ENCODE measurements at places on chromosomes 16 and 17. TPM values are rescaled to one million over a fixed set of nuclear protein-coding genes. Genes with fewer than 3 reads are reported as not detected.

Gene TANGO6
- 14.6 TPM for total RNA-seq

Gene NKD1
- total RNA-seq: 0.19 TPM

Gene SBK1
- total RNA-seq: 0.06 TPM

Gene GNGT2
- total RNA-seq: not detected

Gene PGAP3
- 14.0 TPM for total RNA-seq

Gene TNRC6C
- 2.4 TPM for total RNA-seq

Gene CRHR1
- total RNA-seq: not detected

Gene PPP1R27
- not detected for total RNA-seq

Gene TMEM95
- total RNA-seq: not detected

Gene RNF222
- total RNA-seq: not detected

Gene PRR15L
- total RNA-seq: not detected

Gene PRSS27
- 1.4 TPM for total RNA-seq

Gene ZNF423
- total RNA-seq: not detected

Gene CEMP1
- total RNA-seq: not detected

Gene ALDH3A1
- not detected for total RNA-seq

Gene WFDC1
- total RNA-seq: not detected

Gene CLEC3A
- not detected for total RNA-seq
